Muscle of arm (tissue), 14 donors: ENCODE measurements at places on chromosomes 12 and 14. TPM values are rescaled to one million over a fixed set of nuclear protein-coding genes. Genes with fewer than 3 reads are reported as not detected.

The A2ML1 gene
- polyA plus RNA-seq, result 0.57 TPM

The APOF gene
- 0.07 TPM for polyA plus RNA-seq

The LGR5 gene
- polyA plus RNA-seq, result 11.2 TPM

The SLC38A4 gene
- polyA plus RNA-seq, result not detected

The SMCO2 gene
- not detected for polyA plus RNA-seq

The RHOJ gene
- polyA plus RNA-seq, result 62.4 TPM

The SLC41A2 gene
- polyA plus RNA-seq, result 2.9 TPM

The NR1H4 gene
- not detected for polyA plus RNA-seq

The GYS2 gene
- polyA plus RNA-seq, result 0.46 TPM

The KCNK10 gene
- not detected for polyA plus RNA-seq

The PRB2 gene
- not detected for polyA plus RNA-seq

The MUCL1 gene
- not detected for polyA plus RNA-seq

The RAPGEF3 gene
- polyA plus RNA-seq, result 9.8 TPM

The CLEC4C gene
- not detected for polyA plus RNA-seq

The AACS gene
- 18.9 TPM for polyA plus RNA-seq

The SLCO1B1 gene
- not detected for polyA plus RNA-seq

The PDE3A gene
- 8.6 TPM for polyA plus RNA-seq

The SLC4A8 gene
- polyA plus RNA-seq, result 1.4 TPM

The FOXN4 gene
- 0.11 TPM for polyA plus RNA-seq

The DLGAP5 gene
- 16.8 TPM for polyA plus RNA-seq

The C12orf60 gene
- polyA plus RNA-seq, result 2.3 TPM

The P2RX2 gene
- 0.87 TPM for polyA plus RNA-seq

The ANAPC7 gene
- 77.7 TPM for polyA plus RNA-seq

The CRY1 gene
- 21.6 TPM for polyA plus RNA-seq

The PTGDR gene
- polyA plus RNA-seq, result 0.54 TPM

The GLT8D2 gene
- 76.5 TPM for polyA plus RNA-seq

The COL2A1 gene
- 25.2 TPM for polyA plus RNA-seq

The KLHL33 gene
- polyA plus RNA-seq, result 1.6 TPM

The CDCA3 gene
- 31.8 TPM for polyA plus RNA-seq

The GLIPR1L1 gene
- 0.61 TPM for polyA plus RNA-seq

The TRMT61A gene
- 11.6 TPM for polyA plus RNA-seq

The ACRBP gene
- 2.9 TPM for polyA plus RNA-seq

The GRIP1 gene
- polyA plus RNA-seq, result 3.3 TPM

The GDF3 gene
- polyA plus RNA-seq, result not detected
